ENCODE measurements at places on chromosomes 1 and 21. TPM values are rescaled to one million over a fixed set of nuclear protein-coding genes. Genes with fewer than 3 reads are reported as not detected.

The CHAF1B gene
- 22.0 TPM for total RNA-seq

The FRRS1 gene
- 5.6 TPM for total RNA-seq

The NEK2 gene
- total RNA-seq: 22.9 TPM

The AHCTF1 gene
- total RNA-seq: 44.5 TPM

The LCE3D gene
- total RNA-seq: not detected

The LAMB3 gene
- 0.67 TPM for total RNA-seq

- no peak for DNase-seq
These were observed 513.8 kb upstream of the ZP4 start for GRCh38 chr1:238404481-238404880.

- no peak for DNase-seq
These were observed 98.3 kb upstream of the FMN2 start for GRCh38 chr1:239993366-239993765.

DNA sequence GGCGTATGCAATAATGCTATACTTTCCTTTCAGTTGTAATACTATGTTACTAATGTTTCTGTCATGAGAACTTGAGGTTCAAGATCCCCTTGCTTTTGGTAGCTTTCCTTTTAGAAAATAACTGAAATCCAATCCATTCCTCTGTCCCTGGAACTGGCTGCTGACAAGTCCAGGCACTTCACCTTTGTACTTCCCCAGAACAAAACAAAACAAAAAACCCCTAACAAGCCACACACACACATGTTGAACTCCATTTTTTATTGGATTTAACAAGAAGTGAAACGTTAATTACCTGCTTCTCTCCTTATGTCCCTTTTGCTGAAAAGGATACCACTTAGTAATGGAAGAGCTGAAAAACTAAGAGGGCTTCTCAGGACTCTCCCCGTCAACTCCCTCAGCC, 26.1 kb upstream of the SDC3 start:
- DNase-seq: no peak

GRCh38 chr1:48552903-48553606, 81.1 kb upstream of the SPATA6 start:
- no peak for DNase-seq

- no peak for DNase-seq
These were observed 56.4 kb upstream of the ADORA3 start for GRCh38 chr1:111559736-111560279.

GRCh38 chr1:179187043-179187442, 42.4 kb downstream of the ABL2 start:
- no peak for DNase-seq

DNA sequence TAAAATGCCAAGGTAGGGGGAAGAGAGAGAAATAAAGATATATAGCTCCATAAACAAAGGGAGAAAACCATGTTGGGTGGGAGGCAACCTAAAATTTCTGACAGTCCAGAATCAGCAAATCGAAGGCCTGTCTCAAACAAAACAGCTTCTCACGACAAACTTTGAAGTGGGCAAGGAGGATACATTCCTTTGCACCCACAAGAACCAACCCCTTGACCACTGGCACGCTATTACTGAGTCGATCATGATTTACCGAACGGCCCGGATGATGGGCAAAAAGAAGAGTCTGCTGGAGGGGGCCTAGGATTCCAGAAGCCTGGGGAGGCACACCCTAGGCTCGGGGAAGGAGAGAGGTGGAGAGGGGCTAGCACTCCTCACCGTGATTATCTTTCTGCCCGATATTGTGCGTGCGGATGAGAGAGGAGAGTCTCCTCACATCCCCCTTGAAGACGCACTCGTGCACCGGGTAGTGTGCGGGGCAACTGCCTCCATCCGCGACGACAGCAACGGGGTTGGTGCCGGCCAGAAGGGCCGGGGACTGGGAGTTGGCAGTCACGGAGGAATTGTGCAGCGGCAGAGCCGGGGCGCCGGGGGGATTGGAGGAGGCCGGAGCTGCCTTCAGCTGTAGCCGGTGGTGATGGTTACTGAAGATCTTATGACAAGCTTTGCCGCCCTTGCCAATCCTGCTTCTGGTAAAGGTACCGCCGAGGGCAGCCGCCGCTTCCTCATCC, 756 bp downstream of the ANKRD13C start:
- no peak for DNase-seq

All from H1 (cell line).